Activated naive CD4-positive, alpha-beta T cell treated with anti-CD3 and anti-CD28 coated beads, Interleukin-2, amount 50 U/mL, for 16 hours (primary cell): ENCODE measurements at places on chromosomes 6 and 20.

- no peak for DNase-seq
Observed at GRCh38 chr6:52697903-52698302, 27.0 kb downstream of the TMEM14A start.

- no peak for DNase-seq
Observed at GRCh38 chr6:112221561-112221960, 32.8 kb downstream of the LAMA4 start.

DNA sequence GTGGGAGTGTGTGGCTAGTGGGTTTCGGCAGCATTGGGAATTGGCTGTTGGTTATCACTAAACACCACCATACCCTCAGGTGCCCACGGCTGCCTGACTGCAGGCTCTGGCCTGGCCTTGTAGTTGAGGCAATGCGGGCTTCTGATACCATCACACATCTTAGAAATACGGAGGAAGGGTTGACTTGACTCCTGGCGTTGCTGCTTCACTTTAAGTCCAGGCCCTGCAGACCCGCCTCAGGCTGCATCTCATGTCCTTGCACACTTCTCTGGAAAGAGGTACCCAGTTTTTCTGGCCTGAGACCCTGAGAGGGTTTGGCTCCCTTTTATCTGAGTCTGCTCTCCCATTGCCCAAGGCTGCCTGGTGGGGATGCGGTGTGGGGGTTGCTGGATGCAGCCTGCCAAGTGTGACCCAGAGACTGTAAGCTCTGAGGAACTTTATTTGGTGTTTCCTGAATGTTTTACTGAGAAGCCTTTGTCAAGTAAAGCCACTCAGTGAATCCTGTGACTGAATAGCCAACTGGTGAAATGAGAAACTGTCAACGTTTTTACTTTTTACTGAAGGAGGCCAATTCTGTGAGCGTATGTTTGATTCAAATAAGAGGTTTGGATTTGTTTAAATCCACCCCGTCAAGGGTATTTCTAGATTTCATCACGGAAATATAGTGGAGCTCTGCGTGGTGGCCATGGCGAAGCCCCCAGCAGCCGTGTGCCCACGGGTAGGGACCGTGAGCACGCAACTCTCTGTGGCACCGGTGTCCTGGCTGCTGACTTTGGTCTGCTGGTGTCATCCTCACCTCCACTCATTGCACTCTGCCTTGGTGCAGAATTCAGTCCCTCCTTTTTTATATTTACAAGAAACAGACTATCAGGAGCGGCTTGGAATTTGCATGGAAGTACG, 160.1 kb downstream of the DTNBP1 start:
- no peak for DNase-seq

DNA sequence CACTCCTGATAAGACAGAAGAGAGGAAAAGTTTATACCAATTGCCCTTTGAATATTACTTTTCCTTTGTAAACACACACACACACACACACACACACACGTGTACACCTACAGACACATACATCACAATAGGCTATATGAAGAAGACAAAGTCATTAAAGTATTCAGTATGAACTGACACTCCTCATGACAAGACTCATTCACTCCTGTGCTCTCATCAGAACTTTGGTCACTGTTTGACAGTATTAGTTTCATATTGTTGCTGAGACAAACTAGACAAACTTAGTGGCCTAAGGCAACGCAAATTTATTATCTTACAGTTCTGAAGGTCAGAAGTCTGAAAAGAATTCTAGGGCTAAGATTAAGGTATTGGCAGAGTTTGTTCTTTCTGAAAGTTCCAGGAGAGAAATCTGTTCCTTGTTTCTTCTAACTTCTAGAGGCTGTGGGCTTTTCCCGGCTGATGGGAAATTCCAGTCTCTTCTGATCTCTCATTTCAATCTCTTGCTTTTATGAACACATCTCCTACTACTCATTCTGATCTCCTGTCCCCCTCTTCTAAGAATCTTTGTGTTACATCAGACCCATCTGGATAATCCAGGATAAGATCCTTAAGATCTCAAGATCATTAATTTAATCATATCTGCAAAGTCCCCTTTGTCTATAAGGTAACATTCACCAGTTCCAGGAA, 171.3 kb downstream of the HACE1 start:
- no peak for DNase-seq

DNA sequence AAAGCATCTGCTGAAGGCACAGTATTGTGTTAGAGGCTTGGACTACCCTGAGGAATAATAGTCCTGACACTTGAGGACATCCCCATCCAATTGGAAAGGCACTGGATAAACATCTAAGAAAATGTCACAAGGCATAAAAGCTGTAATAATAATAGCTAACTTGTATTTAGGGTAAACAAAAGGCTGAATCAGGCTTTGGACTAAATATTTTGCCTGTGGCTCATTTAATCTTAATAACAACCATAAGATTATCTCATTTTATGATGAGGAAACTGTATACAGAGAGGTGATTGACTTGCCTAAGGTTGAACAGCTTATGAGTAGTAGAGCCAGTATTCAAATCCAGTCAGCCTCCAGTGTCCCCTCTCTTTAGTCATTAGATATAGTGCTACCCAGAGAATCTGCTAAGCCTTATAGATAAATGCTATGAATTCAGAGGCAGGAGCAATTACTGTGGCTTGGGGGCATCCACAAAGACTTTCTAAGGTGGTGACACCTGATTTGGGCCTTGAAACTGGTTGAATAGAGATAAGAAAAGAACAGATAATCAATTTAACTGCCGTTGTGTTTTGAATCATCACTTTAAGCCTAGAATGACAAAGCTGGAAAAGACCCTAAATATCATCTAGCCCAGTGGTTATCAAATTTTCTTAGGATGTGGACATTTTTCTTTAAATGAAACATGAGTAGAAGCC, 7.5 kb upstream of the ZSWIM1 start:
- DNase-seq, result no peak
